ENCODE measurements at places on chromosomes 1 and 21. TPM values are rescaled to one million over a fixed set of nuclear protein-coding genes. Genes with fewer than 3 reads are reported as not detected.

The PAQR6 gene
- total RNA-seq, result 16.4 TPM

GRCh38 chr1:224525411-224526040 is 90.6 kb upstream of the CNIH3 start:
- DNase-seq, result no peak

The BROX gene
- 34.0 TPM for total RNA-seq

The OR2G6 gene
- total RNA-seq, result not detected

The MAP10 gene
- 1.8 TPM for total RNA-seq

GRCh38 chr1:61192663-61193330 is 110.4 kb downstream of the NFIA start:
- no peak for DNase-seq

The AK4 gene
- 1.4 TPM for total RNA-seq

DNA sequence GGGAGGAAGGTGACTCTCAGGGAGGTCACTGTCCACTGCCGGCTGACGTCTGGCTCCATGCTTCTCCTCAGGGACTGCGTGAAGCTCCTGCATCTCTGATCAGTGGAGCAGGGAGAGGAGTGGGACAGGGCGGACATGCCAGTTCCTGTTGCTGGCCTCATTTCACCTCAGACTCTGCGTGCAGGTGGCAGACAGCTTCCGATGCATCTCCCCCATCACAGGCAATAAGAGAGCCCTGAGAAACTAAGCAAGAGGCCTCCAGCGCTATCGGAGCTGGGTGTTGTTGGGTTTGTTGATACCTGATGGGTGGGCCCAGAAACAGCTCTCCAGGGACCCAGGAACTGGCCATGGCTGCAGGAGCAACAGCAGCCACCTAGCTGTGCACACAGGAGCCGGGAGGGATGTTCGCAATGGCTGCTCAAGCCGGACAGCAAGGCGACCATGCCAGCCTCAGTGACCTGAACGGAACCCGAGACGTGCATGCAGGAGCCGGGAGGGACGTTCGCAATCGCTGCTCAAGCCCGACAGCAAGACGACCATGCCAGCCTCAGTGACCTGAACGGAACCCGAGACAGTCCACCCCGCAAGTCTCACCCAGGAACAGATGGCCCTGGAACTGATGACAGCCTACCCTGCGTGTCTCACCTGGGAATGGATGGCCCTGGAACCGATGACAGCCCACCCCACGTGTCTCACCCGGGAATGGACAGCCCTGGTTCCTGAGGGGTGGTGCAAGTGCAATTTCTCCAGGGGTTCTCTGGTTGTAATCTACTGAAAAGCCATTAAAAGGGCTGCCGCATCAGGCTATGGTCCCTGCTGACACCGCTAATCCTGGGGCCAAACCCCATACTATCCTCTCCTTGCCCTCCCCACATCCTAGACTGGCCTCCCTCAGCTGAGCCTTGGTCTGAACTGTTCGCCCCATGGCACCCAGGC is 14.2 kb upstream of the PCBP3 start:
- no peak for DNase-seq

DNA sequence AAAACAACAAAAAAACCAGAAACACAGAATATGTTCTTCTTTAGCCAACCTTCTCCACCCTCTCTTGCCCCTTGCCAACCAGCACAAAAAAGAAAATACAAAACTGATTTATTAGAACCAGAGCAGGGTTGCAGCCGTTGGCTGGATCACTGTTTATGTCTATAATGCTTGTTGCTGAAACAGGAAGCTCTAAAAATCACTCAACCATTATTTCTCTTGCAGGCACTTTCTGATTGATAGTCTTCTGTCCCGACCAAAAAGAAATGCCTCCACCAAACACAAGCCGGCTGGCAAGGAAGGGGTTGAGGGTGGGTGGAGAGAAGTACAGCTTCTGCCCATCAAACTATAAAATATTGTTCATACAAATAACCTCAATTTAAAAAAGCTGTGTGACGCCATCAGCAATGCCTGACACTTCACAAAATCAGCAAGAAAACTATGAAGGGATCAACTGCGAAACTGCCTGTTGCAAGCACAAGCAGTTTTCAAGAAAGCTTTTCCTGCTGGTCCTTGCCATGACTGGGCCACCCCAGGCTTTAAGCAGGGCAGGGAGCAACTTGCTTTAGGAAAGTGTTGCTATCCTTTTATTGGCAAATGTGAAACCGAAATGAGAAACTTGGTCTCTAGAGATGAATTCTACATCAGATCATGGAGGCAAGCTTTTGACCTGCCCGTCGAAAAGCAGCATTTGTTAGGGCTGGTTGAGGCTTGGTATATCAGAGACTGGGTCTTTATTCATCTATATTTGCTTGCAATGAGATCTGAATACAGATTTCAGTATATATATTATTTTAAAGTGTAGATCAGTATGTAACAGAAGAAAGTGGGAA is 174.2 kb downstream of the RUNX1 start:
- peak; percentile 56 for DNase-seq

DNA sequence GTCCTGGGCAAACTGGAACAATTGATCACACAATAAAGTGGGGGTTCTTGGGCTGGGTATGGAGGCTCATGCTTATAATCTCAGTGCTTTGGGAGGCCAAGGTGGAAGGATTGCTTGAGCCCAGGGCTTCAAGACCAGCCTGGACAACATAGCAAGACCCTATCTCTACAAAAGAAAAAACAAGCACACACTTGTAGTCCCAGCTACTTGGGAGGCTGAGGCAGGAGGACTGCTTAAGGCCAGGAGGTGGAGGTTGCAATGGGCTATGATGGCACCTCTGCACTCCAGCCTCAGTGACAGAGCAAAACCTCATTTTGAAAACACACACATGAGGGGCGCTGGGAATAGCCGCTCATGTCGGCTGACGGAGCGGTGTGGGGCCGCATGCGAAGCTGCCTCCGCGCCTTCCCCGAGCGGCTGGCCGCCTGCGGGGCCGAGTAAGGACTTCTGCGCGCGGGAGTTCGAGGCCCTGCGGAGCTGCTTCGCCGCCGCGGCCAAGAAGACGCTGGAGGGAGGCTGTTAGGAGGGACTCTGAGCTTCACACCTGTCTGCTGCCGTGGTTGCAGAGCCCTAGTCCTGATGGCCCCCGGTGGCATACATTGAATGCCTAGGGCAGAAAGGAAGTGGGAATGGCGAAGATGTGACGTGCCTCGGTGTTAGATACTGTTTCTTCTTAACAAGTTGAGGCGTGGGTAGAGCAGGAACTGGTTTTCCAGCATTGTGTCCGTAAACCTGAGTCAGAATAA is 59.5 kb downstream of the ACBD3 start:
- DNase-seq, result peak; percentile 82

DNA sequence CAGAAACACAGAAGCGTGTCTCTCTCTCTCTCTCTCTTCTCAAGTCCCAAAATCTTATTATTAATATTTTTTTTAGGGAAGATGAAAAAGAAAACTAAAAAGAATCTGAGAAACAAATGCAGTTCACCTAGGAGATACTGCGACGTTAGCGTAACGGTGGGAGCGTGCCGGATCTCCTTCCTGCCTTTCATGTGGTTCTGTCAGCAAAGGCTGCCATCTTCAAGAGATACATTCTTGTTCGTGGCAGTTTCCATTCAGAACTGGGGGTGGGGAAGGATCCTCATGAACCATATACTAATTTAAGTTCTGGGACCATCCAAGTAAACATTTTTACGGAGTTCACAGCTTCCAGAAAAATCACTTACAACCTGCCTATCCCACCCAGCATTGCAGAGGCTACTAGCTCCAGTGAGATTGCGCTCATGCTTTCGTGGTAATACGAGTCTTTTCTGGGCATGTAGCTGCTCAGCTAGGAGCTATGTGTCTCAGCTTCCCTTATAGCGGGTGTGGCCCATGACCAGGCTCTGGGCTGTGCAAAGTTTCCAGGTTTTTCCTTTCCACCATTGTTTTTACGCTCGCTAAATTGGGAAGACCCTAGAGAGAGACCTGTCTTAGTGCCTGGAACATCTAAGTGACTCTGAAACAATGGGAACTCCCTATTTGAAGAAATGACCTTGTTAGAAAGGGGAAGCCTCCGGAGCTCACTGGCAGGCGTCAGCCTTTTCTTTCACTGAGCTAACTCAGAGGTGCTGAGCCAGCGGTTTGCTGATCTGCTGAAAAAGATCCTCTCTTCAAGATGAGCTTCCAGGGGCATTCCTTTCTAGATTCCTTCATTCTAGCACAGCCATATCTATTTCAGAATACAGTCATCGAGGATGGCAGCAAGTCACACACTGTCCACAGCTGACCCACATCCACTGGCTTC is 17.3 kb downstream of the SLAMF1 start:
- no peak for DNase-seq

The FAM163A gene
- not detected for total RNA-seq

DNA sequence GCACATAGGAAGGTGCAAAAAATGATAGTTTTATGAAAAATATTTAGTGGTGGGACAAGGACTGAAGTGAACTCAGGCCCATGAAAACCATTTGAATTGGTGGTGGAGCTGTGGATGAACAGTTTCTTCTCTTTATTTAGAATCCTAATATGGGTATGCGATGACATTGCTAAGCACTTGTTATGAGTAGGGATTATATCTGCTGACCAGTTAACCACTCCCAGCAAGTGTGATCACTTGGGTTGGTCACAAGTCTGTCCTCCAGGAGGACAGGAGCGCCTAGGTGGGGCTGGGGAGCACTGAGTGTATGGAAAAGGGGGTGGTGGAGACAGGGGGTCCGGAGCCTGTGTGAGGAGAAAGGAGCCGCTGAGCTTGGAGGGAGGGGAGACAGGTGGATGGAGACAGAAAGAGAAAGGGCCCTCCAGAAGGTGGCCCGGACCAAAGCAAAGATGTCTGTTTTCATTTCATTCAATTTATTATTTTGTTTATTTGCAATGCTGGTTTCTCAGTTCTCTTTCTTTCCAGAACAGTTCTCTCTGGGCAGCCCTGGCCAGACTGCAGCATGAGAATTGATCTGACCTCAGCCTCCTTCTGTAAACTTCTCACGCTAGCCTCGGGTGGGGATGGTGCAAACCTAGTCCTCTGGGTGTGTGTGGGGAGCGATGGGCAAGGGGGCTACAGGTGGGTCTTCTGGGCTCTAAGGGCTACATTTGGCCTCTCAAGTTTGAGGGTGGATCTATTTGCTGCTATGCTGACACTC is 9.9 kb upstream of the ZSCAN20 start:
- DNase-seq, result no peak

The CTSK gene
- total RNA-seq, result 2.1 TPM

The CLCNKA gene
- not detected for total RNA-seq

GRCh38 chr1:59596432-59596831 is 218.3 kb upstream of the HOOK1 start:
- no peak for DNase-seq

The RO60 gene
- 83.3 TPM for total RNA-seq

DNA sequence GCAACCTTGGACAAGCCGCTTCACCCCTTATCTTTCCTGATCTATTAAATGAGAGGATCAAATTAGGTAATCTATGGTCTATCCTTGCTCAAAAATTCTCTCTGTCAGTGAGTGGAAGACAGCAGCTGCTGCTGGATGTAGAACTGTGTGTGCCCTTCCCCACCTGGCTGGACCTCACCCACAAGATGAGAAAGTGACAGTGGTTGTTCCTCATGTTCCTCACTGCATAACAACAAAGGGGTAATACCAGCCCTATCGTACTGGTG is 16.9 kb downstream of the SSR2 start:
- no peak for DNase-seq

GRCh38 chr1:45400049-45400448 is 59.8 kb upstream of the MUTYH start:
- DNase-seq, result no peak

DNA sequence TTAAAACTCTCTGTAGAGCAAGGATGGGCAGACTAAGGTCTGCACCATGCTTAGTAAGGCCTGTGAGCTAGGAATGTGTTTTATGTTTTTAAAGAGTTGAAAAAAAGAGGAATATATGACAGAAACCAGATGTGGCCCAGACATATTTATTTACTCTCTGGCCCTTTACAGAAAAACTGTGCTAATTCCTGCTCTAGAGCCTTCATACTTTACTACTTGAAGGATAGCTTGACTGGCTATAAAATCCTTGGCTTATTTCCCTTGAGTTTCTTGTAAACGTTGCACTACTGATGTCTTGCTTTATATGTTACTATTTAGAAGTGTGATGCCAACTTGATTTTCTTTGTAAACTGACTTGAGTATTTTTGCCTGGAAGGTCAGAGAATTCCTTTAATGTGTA is 33.5 kb downstream of the CTBS start:
- DNase-seq, result no peak

DNA sequence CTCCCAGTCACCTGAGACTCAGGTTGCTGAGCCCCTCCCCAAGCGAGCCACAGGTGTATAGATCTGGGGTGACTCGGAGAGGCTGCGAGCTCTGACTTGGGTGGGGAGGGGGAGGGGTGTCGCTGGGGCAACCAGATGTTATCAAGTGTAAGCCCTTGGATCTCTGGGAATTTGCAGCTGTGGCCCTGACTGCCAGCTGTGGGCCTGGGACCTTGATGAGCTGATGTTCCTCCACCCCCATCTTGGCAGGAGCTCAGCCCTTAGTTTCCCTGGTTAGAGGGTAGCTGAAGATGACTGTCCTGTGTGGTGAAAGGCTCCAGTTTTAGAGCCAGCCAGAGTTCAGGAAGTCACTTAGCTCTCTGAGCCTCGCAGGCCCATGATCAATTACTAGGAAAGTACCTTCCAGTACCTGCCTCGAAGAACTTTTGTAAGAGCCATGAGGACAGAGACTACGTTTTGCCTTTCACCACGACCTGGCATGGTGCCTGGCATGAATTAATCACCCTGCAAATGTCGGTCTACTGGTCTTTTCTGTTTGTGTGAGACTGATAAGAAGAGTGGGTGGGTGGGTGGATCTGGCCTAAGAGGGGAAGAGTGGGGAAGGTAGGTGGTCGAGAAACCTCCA is 55.8 kb downstream of the YARS1 start:
- DNase-seq, result no peak

The IGSF21 gene
- total RNA-seq, result not detected

DNA sequence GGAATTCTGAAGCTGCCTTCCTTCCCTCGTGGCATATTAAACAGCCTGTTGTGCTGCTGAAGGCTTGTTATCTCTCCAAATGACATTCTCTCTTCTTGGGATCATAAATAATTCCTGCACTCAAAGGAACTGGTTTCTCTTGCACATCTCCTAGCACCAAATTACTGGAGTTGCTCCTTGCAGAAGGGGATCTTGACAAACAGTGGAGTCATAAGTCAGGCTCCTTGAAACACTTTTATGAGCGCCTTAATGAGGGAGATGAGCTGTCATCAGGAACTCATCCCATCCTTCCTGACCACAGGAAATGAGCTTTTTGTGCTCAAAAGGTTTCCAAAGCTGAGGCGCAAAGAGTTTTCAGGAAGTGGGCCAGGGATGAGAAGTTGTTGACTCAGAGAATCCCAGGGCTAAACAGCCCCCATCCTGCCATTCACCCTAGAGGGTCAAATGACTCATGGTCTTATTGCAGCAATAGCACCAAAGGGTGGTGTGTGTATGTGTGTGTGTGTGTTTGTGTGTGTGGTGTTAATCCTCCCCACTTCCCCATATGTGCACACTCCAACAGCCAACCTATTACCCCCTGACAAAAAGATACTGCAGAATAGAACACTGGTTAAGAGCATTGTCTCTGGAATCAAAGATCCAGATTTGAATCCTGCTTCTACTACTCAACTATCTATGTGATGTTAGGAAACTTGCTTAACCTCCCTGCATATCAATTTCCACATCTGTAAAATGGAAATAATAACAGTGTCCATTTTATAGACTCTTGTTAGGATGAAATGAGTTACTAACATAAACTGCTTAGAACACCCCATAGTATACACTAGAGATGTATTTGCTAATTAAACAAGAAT is 2.8 kb upstream of the PHC2 start:
- no peak for DNase-seq

- no peak for DNase-seq
These were observed 779.0 kb upstream of the ADGRL4 start for GRCh38 chr1:79785561-79785960.

Measured in OCI-LY7 (cell line).